ENCODE measurements at places on chromosomes 1 and 21.

DNA sequence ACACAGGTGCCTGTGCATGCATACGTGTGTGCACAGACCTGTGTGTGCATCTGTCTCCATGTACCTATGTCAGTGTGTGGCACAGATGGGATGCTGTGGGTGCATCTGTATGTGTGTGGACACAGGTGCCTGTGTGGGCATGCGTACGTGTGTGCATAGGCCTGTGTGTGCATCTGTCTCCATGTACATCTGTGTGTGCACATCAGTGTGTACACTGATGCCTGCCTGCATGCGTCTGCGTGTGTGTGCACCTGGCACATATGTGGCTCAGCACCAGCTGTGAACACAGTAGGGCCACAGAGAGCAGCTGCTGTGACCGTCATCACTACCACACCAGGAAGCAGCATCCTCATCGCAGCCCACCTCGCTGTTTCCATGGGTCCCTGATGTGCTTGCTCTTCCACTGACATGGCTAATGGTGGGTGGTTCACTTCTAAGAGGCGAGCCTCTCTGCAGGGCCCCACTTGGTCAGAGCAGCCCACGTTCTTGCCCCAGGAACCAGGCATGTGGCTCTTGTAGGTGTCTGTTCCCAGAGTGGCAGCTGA is 9.6 kb upstream of the SPATC1L start:
- DNase-seq: no peak

DNA sequence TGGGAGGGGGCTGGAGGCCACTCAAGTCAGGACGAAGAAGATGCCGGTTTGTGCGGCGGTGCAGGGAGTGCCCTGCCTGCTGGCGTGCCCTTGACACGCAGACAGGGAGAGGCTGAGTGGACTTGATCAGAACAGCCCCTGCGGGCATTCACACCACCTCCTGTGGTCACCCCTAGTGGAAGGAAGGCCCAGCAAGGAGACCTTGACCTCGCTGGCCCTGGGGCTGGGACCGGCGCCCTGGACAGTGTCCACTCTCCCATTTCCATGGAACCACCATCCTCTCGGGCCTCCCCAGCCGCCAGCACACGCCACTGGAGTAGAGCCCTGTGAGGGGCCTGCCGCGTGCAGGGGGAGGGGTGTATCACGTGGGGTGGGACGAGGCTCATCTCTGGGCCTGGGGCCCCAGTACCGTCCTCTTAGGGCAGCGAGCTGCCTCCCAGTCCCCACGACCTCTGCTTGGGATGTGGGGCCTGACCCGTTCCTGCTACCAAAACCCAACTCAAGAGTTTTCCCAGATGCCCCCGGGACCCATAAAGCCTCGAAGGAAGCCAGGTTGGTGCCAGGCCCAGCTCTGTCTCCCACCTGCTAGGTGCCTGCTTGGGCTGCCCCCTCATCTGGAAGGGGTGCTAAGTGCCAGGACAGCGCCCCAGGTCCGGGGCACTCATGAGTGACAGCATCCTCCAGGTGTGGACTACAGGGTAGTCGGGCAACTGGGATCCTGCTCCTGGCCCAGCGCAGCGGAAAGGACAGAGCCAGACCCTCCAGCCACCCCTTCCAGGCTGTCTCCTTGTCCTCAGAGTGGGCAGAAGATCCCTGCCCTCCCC is 62.8 kb downstream of the SLX9 start:
- DNase-seq: no peak

DNA sequence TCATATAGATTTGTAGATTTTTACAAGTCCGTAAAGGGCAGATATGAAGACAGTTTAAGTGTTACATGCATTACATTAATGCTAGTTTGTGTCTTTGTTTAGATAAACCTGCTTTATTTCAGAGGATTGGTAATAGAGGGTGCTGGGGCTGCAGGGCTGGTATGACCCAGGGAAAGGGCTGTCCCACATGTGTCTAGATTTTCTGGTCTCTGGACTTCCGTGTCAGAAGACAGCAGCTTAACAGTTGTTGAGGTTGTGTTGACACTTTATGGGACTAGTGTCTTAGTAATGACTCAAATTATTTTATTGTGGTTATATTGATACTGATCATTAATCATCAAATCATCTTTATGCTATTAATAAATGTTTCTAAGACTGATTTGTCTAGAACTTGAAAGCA is 10.1 kb downstream of the PRDM2 start:
- DNase-seq: no peak

GRCh38 chr1:178037510-178038253 is 56.2 kb upstream of the RASAL2 start:
- DNase-seq: no peak

DNA sequence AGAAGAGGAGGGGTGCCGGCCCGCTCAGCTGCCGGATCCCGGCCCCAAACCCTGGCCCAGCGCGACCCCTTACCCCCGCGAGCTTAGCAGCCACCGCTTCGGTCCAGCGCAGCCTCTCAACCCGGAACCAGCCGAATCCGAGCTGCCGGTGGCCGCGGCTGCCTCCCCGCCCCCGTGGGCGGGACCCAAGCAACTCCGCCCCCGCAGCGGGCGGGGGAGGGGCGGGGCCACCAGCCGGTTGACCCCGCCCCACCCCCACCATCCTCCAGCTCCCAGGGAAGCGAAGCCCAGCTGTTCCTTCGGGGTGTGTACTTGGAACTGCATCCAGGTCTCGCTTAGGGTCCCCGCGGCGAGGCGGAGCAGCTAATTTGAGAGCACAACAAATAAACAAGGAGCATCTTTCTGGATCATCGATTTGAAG is at the start of gene TRIM62:
Gene TRIM62, minus strand, starts transcription at position 123 of the 421 bp plus-strand sequence. CDS start 611 bp downstream, outside the sequence.
- peak; percentile 30 for DNase-seq
